Inflammatory macrophage treated with lipopolysaccharide for 1 hour (primary cell): ENCODE measurements at places on chromosomes 7 and 10.
A peak's percentile ranks its signal among the peaks of the same experiment; 100 is the strongest.

- peak; percentile 61 for DNase-seq
Measured at GRCh38 chr7:157278791-157279724, 57.7 kb upstream of the DNAJB6 start.

DNA sequence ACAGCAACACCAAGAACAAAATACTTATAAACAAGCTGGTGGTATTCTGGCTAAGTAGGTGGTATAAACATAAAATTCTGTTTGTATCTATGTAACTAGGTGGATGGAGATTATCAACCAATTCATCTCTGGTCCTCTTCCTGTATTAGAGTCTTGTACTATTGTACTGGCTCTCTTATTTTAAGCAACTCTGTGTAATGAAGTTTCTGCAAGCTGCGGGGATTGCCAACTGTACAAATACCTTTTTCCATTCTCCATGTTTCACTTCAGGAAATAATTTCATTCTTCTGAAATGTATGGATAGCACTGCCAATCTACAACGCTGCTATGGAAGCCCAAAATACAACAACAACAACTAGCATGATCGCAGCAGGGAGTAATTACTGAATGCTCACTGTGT, 44.8 kb downstream of the JAZF1 start:
- no peak for DNase-seq

- DNase-seq = no peak
Measured at GRCh38 chr7:31056775-31057346, 4.8 kb downstream of the ADCYAP1R1 start.

- DNase-seq = no peak
Measured at GRCh38 chr10:86569335-86569734, 47.7 kb upstream of the WAPL start.

GRCh38 chr7:145696071-145696470, 420.5 kb upstream of the CNTNAP2 start:
- no peak for DNase-seq

DNA sequence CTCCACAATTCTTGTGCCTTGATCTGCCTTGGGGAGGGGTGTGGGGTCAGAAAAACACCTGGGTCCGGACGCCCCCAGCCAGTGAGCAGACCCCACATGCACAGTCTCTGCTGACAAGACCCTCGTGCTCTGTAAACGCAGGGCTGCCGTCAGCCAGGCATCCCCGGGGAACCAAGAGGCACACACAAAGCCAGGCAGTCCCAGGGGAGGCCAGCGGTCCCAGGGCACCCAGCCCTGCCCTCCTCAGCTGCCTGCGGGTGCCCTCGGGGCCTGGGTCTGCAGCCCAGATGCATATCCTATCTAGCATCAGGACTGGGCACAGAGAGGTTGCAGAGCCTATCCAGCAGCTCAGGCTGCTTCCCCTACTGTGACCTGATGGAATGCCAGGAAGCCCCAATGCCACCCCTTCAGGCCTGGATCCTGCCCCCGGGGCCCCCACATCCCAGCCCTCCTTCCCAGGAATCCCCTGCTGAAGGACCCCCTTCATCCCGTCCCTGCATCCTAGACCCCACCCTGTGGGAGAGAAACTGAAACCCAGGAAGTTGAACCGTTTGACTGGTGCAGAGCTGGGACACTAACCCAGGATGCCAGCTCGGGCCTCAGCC, 92.4 kb downstream of the MICALL2 start:
- DNase-seq = no peak

GRCh38 chr10:23419655-23420329, 19.1 kb upstream of the OTUD1 start:
- DNase-seq = no peak

GRCh38 chr7:38307640-38308039, 34.2 kb upstream of the TARP start:
- peak; percentile 58 for DNase-seq

GRCh38 chr10:62540389-62540788, 166.2 kb downstream of the ZNF365 start:
- DNase-seq = peak; percentile 88

- DNase-seq = no peak
Measured at GRCh38 chr7:55314967-55315366, 50.2 kb upstream of the LANCL2 start.

- peak; percentile 82 for DNase-seq
Measured at GRCh38 chr10:96700374-96701099, 19.8 kb downstream of the PIK3AP1 start.

GRCh38 chr7:141323826-141324225, 227.4 kb upstream of the AGK start:
- DNase-seq = no peak

GRCh38 chr7:145729691-145730090, 386.9 kb upstream of the CNTNAP2 start:
- DNase-seq = no peak

DNA sequence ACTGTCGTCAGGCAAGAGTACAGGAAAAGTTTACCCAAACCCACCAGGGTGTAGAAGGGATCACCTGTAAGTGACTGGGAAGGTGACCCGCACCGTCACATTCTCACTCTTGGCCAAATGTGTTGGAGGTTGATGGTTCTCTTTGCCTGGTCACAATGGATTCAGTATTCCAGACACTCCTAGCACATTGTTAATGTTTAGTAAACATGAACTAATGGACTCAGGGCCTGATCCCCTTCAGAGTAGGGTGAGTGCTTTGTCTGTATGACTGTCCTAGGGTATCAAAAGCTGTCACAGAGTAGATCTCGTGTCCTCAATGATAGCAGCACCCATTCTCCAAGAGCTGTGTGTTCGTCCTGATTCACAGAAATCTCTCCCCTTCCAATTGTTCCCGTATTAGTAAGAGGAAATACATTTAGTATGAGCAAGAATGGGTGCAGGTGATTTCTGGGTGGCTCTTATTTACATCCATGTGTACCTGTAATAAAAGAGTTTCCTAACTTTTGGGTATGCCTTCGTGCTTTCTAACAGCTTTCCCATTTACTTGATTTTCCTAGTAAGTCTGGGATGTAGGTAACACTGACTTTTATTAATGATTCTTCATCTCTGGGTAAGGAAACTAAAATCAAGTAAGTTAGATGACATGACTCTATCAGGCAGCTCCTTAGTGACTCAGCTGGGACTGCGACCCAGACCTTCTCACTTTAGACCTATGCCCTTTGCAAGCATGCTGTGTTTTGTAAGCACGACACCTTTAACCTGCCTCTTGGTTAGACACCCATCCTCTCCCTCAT, 4.7 kb downstream of the EEPD1 start:
- no peak for DNase-seq

DNA sequence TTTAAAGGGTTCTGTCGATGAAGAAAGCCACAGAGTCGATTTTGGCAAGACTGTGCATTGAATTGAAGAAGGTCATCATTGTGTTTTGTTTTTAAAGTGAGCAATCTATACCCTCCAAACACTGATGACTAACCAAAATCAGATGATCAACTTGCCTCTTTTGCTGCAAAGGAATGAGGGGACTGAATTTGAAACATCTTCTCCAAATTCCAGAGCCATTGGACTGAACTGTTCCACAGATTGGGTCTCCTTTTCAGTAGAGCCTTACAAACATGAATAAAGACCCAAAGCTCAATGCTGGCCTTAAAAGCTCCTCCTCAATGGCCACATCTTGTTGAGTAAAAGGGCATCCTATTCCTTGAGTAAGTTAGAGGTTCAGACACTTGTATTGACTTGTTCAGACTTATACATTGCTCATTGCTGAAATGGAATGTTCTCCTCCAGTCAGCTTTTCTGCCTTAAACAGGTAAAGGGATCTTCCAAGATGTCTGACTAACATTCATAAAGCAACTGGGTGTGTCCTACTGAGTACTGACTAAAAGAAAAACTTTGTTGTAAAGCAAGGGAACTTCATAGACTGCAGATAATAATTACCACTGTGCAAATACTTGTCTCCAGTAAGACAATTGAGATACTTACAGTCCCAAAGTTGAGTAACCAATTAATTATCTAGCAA, 630.6 kb downstream of the KCNMA1 start:
- no peak for DNase-seq

- DNase-seq = peak; percentile 86
Measured at GRCh38 chr10:118939211-118940007, 90.1 kb upstream of the NANOS1 start.

DNA sequence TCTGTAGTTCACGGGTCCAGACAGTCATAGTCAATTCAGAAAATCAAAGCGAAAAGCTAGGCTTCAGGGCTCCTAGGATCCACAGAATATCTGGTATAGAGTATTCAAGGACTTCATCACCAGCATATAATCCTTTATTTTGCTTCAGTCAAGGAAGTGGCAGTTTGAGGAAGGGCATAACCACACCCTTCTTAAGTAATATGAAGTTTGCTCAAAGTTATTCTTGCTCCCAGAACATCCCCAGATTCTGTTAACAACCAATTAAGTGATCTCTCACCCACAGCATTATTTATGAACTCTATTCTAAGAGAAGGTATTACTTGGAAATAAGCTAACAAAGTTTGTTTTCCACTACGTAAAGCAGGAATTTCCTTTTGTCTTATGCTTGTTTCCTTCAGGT, 13.2 kb downstream of the CWF19L1 start:
- DNase-seq = peak; percentile 33

DNA sequence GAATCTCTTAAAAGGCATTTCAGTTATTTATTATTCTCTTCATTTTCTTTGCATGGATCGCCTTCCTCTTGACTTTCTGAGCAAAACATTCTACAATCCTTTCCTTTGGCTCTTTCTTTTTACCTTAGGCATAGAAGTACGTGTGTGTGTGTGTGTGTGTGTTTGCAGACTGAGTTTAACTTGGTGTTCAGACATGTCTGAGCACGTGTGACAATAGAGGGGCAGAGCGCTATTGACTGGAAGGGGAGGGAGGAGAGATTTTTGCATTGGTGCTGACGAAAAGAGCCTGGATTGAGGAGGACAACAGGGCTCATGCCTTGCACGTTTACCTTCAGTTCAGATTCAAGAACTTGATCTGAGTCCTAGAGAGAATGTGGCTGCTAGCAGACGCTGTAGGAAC, 129.8 kb downstream of the SEC23IP start:
- DNase-seq = no peak

DNA sequence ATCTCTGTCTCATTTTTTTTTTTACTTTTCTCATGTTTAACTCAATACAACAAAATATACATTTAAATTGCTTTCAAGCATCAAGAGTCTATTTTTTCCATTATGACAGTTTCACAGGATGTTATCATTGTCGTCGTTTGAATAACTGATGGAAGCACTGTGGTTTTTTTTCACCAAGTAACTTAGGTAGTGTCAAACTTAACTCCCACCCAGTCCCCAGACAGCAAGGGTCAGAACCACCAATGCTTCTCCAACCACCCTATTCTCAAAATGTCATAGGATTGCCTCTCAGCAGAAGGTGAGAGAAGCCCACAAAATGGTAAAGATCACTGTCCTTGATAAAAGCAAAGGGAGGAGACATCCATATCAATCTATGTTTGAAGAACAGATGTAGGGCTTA, 339.4 kb downstream of the SFMBT2 start:
- no peak for DNase-seq

DNA sequence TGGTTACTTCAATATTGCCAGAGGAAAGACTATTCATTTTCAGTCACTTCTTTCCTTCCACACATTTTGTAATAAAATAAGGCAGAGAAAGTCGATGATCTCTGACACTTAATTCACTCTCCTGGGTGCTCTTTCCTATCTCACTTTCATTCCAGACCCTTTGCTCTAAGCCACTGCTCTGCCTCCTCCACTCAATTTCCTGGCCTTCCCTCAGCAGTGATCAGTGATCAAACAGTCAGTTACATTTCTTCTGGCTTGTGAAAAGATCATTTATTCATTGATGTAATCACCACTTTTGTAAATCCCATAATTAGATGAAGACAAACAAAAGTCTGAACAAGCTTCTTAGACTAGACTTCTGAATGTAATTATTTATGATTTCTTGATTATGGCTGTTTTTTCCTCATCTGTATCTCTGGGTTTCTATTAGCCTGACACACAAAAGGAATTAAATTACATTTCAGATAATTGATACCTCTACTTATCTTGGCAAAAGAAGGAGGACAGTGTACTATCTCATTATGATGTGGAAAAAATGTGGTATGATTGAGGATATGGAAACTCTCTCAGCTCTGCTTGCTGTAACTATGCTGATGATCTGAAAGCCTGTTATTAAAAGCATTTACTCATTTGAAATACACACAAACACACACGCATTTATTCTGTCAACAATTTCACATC, 1102.3 kb downstream of the GRM8 start:
- no peak for DNase-seq

DNA sequence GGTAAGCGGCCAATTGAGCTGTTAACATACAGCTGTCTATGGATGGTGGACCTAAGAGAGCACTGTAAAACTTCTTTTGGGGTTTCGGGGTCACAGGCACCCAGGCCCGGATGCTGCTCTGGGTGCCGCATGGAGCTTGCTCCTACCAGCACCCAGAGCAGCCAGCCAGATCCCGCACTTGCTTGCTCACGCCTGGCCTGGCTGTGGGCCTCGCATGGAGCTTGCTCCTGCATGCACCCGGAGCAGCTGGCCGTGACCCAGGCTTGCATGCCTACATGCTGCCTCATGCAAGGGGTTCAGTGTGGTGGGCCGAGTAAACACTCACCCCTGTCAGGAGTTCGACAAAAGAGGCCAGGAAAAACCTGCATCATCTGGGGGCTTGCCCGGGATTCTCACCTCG, 896.9 kb downstream of the SORCS1 start:
- no peak for DNase-seq

GRCh38 chr7:80279760-80280159, 145.1 kb downstream of the GNAI1 start:
- no peak for DNase-seq

DNA sequence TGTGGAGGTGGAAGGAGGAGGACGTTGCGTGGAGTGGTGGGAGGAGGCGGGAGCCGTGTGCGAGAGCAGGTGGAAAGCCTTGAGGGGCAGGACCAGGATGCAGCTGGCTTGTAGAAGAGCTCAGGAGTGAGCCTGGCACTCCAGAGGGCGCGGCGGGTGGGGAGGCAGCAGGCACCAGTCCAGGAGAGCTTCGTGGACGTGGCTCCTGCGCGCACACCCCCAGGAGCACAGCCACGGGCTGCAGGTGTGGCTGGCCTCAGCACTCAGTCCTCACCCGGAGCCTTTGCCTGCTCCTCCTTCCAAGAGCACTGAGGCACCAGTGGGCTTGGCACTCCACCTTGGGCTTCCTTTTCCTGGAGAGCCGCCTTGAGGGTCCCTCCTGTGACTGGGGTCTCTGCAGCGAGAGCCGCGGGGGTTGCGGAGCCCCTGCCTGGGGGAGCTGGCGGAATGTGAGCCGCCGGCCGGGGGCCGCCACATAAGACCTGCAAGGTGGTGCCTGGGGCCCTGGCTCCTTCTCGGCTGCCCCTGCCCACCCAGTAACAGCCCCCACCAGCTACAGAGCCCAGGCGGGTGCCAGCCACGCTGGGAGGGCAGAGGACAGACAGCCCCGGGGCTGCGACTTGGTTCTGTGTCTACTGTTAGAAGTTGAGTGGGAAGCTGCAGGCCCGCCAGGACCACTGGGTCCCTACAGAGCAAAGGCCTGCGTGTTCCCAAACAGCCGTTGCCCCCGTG, 11.1 kb downstream of the MAFK start:
- DNase-seq = no peak

GRCh38 chr7:8597565-8597964, 164.2 kb downstream of the NXPH1 start:
- no peak for DNase-seq

- DNase-seq = peak; percentile 9
Measured at GRCh38 chr10:96470116-96470743, 43.5 kb downstream of the TLL2 start.
